Jurkat, Clone E6-1 (cell line): ENCODE measurements at places on chromosomes 7 and 10.

DNA sequence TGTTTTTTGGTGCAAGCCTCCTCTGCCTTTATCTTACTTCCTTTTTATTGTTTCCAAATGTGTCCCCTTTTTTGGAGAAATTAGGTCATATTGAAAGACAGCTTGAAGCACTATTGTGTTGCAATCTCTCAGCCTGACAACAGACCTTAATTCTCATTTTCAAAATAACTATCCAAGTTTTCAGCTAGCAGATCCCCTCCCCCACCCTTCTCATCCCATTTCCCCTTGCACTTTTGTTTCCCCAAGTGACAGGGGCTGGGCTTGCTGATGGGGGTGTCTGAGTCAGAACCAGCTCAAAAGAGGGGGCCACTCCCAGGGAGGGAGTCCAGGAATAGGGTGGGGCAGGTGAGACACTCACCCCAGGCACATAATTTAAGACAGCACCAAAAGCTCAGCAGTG lies 75.3 kb downstream of the MKI67 start:
- no peak for DNase-seq

DNA sequence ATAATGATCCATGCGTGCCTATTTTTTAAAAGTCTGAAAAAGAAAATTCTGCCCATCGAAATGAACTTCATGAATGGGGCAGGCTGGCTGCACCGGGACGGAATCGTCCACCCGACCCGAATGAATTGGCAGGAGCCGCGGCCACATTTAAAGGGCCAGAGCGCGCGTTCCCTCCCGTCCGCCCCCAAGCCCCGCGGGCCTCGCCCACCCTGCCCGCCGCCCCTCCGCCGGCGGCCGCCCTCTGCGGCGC lies 319 bp upstream of the GATA3 start:
- DNase-seq, result no peak

- peak; percentile 28 for DNase-seq
These were observed 129.3 kb downstream of the PKD1L1 start for GRCh38 chr7:47818796-47819606.

DNA sequence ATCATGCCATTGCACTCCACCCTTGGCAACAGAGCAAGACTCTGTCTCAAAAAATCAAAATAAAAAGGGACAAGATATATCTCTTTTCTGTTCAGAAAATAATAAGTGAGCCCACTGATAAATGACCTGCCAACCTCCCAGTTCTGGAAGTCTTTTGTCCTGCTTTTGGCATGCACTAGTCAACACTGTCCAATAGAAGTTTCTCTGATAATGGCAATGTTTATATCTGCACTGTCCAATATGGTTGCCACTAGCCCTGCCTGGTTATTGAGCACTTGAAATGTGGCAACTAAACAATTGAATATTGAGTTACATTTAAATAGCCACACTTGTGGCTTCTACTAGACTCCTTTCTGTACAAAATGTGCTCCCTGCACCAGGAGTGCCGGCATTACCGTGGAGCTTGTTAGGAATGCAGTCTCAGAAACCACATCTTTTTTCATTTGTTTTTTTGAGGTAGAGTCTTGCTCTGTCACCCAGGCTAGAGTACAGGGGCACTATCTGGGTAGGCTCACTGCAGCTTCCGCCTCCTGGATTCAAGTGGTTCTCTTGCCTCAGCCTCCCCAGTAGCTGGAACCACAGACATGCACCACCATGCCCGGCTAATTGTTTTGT lies 229.7 kb downstream of the CACNB2 start:
- DNase-seq, result no peak

- peak; percentile 64 for DNase-seq
These were observed 40.0 kb downstream of the FIGNL1 start for GRCh38 chr7:50409856-50410745.

- no peak for DNase-seq
These were observed 117.4 kb upstream of the PFKP start for GRCh38 chr10:2949948-2950354.

- no peak for DNase-seq
These were observed 194.9 kb upstream of the GLI3 start for GRCh38 chr7:42431873-42432272.

DNA sequence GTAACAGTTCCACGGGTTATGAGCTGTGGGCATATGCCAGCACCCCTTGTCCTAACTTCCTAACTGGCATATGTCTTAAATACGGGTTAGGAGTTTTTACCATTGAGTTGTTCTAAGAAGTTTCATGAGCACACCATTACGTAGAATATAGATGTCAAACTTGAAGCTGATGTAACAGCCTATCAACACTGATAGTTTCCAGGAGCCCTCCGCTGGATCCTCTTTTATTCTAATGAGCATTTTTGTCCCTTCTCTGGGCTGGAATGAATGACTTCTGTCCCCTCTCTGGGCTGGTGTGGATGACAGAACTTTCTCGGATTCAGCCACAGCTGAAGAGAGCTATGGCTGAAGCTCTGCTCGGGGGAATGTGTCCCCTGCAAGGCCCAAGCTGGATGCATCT lies 256.3 kb downstream of the SORCS1 start:
- DNase-seq, result no peak

- DNase-seq, result no peak
These were observed 168.2 kb downstream of the NRF1 start for GRCh38 chr7:129779602-129780256.

DNA sequence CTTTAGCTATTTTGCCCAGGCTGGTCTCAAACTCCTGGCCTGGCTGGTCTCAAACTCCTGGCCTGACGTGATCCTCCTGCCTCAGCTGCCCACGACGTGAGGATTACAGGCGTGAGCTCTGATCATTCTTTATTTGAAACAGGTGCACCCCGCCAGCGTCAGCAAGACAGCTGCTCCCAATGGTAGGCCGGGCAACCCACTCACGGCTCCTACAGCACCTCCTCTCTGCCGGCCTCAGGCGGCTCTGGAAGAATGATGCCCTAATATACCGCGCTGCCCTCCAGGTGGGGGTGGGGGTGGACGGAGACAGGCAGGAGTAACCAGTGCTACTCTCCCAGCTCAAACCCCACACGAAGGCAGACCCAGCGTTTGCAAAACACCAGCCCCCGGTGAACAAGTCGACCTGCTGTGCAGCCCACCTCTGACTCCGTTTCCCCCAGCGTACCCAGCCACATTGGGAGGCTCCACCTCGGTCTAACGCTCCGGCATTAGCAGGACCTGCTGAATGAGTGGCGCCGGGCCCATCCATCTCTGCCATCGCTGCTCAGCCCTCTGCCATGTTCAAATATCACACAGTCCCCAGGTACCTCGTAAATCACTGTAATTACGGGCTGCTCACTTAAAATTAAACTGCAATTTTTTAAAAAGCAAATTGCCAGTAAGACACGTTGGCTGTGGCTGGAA lies 148.6 kb downstream of the ELFN1 start:
- no peak for DNase-seq

- no peak for DNase-seq
These were observed 204.0 kb downstream of the BAMBI start for GRCh38 chr10:28881171-28881882.

DNA sequence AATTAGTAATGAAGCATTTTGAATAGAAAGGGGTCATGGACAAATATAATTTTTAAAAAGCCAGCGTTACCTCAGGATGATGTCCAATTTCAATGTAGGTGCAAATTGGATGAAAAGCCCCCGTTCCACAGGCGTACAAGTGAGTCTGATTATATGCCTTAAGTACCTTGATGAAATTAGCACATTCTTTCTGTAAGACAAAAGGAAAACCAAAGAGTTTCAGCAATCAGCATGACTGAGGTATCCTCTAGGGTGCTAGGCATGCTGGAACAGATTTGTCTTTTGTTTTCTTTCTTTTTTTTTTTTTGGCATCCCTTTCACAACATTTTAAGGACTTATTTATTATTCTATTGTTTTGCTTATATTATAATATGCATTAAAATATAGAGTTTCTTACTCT lies 84.2 kb downstream of the SEMA3A start:
- no peak for DNase-seq

- DNase-seq, result no peak
These were observed 820.6 kb downstream of the LRMDA start for GRCh38 chr10:76251841-76252671.

DNA sequence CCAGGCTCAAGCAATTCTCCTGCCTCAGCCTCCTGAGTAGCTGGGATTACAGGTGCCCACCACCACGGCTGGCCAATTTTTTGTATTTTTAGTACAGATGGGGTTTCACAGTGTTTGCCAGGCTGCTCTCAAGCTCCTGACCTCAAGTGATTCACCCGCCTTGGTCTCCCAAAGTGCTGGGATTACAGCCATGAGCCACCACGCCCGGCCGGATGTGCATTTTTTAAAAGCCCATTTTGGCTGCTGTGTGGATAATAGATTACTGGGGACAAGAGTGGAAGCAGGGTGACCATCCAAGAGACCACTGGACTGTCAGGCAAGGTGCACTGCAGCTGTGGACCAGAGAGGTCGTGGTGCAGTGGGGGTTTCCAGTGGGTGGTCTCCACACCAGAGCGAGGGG lies 21.4 kb downstream of the HKDC1 start:
- DNase-seq, result no peak

GRCh38 chr7:78850093-78850740 lies 603.2 kb downstream of the MAGI2 start:
- no peak for DNase-seq

DNA sequence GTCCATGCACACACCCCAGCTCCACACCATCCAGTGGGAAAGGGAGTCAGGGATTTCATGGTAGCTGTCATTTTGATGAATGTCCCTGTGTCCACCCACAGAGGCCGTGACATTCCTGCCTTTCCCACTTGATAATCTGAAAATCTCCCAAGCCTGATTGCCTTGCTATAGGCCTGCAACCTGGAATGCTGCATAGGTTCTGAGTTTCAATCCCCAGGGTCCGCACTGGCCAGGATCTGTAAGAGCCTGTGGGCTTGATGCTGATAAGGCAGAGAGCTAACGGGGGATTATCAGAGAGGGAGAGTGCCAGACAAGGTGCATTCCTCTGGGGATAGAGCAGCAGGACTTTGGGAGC lies 57.5 kb downstream of the RBM20 start:
- no peak for DNase-seq

DNA sequence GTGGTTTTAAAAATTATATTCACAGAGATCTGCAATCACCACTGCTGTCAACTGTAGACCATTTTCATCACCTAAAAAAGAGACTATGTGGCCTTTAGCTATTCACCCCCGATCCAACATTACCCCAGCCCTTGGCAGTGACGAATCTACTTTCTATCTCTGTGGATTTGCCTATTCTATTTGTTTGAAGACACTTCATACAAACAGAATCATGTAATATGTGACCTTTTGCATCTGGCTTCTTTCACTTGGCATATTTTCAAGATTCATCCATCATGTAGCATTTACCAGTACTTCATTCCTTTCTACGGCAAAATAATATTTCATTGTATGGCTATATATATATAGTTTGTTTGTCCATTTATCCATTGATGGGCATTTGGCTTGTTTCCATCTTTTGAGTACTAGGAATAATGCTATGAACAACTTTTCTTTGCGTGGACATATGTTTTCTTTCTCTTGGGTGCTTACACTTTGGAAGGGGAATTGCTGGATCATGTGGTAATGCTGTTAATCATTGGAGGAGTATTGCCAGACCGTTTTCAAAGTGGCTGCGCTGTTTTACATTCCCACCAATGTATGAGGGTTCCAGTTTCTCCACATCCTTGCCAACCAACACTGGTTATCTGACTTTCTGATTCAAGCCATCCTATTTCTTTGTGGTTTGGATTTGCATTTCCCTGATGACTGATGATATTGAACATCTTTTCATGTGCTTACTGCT lies 22.3 kb downstream of the ADAMTS14 start:
- DNase-seq, result no peak

GRCh38 chr10:35351021-35351420 lies 14.7 kb downstream of the CCNY start:
- no peak for DNase-seq

DNA sequence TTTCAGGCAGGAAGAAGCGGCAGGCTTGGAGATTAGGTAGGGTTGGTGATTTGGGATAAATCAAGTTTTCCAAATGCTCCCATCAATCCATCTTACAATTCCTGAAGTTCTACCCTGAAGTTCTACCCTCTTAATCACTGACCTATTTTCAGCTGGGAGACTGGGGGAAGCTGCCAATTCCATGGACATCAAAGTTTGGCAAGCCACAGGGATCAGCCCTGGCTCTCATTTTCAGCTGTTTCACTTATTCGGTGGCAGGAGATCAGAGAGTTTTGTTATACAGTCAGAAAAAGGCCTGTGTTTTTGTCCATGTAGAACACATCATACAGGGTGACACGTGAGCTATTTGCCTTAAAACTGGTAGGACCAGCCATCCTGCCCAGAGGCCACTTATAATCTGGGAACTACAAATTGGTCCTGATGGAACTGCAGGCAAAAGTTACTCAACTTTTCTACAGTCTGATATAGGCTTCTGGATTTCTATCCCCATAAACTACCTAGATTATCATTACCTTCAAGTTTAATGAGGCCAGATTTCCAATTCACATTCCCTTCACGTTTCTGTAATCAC lies 112.9 kb upstream of the ZNF746 start:
- DNase-seq, result no peak

DNA sequence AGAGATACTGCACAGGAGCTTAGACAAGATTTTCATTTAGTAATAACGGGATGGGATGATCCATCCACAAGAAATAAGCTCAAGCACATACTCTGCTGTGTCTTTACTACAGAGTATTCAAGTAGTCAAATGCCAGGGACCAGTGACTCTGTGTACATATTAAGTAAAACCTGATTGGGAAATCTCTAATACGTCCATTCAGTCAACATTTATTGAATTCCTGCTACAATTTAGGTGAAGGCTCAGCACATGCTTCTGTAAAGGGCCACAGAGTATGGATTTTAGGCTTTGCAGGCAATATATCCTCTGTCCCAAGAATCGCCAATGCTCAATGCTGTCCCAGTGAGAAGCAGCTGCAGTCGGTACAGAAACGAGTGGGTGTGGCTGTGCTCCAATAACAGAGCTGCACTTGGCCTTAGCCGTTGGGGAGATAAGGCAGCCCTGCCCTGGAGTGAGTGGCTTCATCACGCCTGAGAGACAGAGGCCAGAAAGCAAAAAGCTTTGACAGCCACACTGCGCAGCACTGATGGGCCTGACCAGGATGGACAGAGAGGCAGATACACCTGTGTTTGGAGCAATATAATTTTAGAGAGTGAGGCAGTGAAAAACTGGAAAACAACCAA lies 186.8 kb downstream of the PARD3 start:
- DNase-seq, result no peak

DNA sequence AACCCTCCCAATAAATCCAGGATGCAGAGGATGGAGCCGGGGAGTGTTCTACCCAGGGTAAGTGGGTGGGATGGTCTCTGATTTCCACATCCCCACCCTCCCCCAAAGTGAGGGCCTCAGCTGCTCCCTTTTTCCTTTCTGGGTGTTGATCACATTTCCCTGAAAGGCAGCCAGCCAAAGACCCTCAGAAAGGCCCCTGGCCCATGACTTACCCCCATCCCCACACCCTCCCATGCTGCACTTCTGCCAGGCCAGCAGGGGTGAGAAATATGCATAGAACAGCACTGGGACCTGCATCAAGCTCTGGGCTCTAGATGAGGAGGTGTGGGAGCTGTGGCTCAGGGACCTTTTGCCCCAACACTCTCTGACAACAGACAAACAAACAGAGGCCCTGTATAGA lies 927.3 kb upstream of the ZNF722 start:
- no peak for DNase-seq
